Activated naive CD4-positive, alpha-beta T cell treated with anti-CD3 and anti-CD28 coated beads for 36 hours (primary cell): ENCODE measurements at places on chromosomes 5 and 9.

DNA sequence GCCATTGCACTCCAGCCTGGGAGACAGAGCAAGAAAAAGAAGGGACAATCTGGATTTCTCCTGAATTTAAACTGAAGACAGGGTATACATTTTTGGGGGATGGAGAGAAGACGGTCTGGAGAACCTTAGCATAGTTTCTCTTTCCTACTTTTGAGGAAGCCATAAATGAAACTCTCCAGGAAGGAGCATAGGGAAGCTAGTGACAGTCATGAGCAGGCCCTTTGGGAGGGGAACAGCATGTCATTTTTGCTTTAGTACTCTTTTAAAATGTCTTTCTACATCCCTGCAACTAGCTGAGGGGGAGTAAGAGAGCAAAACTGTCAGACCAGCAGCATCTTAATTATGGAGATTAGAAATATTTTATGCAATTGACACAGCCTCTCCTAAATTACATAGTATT lies 8.2 kb upstream of the SLC44A1 start:
- no peak for DNase-seq

DNA sequence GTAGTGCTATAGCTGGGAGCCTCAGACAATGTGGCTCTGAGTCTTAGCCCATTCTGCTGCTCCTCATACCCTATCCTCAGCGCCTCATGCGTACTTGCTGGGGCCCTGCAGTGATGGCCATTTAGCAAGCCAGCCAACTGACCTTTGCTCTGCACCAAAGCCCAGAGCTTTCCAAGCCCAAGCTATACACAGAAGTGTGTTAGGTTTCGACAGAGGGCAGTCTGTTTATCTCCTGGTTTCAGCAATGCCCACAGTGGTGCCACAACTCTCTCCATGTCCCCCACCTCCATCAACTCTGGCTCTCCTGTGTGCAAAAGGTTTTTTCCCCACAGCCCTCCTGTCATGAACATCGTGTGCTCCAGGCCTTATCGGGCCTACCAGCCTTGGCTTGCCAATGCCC lies 16.9 kb downstream of the GNG10 start:
- no peak for DNase-seq

DNA sequence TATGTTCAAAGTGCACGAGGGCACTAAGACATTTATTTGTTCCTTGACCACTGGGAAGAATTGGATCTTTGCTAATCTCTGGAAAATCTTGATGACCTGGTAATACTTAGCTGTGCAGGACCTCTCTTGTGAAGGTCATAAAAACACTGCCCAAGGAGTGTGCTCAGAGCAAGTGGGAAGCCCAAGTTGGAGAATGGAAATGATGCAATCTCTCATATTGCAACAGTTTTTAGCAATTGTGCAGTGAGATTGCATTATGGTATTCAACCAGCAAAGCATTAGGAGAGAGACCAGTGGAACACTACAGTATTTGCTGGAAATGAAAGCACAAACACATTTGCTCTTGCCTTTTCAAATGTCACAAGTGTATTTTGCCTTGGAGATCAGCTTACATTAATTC lies 34.5 kb downstream of the TXNDC8 start:
- DNase-seq, result no peak

- no peak for DNase-seq
Measured at GRCh38 chr5:59212596-59212995, 629.7 kb downstream of the RAB3C start.

DNA sequence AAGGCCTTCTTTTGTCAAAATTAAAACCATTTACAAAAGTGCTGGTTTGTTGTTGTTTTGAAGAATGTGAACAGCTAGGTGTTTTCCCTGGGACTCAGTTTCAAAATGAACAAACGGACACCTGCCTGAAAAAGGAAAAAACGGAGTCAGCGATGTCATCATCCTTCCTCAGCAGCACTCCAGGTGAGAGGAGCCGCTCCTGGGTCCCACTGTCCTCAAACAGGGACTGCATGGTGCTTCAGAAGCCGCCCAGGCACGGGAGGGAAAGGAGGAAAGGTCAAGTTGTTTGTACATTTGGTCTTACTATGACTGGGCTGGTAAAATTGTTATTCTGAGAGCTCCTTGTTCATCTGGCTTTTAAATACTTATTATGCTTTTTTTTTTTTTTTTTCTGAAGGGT lies 69.0 kb upstream of the ZSWIM6 start:
- DNase-seq, result no peak

- DNase-seq, result peak; percentile 53
Measured at GRCh38 chr9:98121058-98121457, 2.0 kb upstream of the TRIM14 start.

DNA sequence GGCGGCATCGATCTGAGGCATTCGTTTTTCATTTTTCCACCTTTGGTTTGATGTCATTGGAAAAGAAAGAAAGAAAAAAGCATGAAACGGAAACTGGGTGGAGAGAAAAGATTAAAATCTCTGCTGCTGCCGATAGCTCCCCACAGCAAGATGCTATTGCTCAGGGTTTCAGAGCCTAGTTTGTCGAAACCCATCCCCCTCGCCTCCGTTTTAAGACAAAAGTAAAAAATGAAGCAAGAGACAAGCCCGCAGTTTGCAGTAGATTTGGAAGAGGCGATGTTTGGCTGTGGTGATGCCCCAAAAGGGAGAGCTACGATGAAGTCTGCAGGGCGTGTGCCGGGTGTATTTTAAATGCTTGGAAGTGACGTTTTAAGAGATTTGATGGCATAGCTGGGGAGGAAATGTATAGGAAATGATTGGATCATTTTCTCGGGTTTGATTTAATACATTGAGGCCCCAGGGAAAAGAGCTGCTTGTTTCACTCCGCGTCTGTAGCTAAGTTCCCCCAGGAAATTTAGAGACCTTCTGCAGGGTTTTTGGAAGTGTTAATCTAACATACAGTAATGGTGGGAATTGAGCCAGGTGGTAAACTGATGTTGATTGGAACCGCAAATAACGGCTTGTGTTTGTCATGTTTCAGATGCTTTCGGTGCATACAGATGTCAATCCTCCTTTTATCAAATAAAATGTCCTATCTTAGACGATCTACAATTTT lies 909 bp downstream of the NDFIP1 start:
- peak; percentile 65 for DNase-seq

DNA sequence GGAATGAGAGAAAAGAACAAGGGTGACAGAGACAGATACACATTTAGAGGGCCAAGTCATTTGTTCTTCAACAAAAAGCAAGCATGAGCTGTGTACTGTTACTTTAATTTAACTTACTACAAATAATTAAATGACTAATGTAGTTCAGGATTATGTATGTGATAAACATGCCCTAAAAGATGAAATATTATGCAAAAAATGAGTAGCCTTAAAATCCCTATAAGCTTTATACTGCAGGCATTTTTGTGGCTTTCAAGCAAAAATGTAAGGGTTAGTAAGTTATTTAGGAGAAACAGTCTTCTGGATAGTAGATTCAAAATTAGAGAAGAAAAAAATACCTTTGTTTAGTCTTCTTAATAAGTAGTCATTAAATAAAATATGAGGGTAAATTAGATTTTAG lies 431.2 kb downstream of the CSNK1G3 start:
- no peak for DNase-seq

DNA sequence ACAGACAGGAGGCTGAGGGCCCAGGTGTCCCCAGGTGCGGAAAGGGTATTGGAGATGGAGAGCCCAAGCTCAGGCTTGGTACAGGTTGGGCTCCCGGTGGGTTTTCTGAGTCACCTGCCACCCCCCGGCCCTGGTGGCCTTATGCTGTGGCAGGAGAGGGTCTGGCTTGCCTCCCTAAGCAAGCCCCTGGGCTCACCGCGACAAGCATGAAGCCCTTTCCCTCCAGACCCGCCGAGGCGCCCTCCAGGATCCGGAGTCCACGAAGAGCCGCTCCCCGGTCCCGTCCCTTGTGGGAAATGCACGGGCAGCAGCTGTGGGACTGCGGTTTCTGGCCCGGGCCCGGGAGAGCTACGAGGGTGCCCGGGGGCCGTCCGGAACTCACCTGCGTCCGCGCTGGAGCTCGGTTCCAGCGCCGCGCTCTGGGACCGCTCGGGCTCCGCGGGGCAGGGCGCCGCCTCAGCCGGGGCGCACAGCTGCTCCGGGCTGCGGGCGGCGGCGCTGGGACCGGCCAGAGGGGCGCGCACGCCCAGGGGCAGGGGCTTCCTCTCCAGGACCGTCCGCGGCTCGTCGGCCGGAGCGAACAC lies 757 bp downstream of the SAPCD2 start:
- DNase-seq, result no peak
